ENCODE measurements at places on chromosomes 5 and 9.

DNA sequence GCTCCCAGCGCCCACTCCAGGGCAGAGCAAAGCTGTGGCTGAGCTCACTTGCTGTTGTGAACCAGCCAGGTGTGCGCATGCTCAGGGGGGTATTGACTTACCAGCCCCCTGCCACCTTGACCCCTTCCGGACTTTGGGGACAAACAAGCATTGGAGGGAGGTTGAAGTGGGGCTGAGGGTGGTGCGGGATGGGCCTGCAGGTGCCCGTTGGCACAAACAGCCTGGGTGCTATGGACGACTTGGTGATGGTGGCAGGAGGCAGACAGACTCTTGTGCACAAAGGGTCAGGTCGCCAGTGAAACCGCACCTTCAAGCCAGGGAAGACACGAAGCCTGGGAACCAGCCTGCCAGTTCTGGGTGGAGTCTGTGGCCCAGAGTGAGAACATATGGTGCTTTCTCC is 858.5 kb upstream of the PTPRD start:
- DNase-seq = no peak

GRCh38 chr5:160445751-160446150 is 24.1 kb downstream of the PTTG1 start:
- DNase-seq = no peak

DNA sequence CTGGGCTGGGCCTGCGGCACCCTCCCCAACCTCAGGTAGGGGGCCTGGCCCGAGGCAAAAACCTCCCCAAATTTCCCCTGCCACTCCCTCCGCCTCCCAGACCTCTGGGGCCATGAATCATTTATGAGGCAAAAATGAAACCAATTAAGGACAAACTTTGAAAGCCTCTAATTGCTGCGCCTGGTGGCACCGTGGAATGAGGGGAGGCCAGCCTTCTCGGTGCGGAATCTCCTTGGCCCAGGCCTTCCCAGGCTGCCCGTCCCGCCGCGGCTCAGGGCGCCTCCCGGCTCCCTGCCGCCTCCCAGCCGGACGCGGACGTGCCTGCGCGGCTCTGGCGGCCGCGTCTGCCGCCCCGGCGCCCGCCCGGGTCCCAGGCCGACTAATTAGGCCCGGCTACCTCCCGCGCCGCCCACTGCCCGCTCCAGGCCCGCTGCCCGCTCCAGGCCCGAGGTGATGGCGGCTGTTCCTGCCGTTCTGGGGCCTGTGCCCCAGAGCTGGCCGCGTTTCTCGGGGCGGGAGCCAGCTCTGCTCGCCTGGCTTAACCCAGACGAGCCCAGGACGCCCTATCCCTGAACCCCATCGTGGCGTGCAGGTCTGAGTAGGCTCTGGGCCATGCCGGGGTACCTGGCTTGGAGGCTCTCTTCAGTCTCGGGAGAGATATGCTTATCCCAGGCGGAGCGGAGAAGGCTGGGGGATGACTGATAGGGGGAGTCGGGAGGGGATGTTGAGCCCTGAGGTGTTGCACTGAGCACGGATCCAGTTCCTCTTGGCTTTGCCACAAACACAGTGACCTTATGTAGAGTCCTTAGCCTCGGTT is 20.1 kb downstream of the CXXC5 start:
- DNase-seq = peak; percentile 33

DNA sequence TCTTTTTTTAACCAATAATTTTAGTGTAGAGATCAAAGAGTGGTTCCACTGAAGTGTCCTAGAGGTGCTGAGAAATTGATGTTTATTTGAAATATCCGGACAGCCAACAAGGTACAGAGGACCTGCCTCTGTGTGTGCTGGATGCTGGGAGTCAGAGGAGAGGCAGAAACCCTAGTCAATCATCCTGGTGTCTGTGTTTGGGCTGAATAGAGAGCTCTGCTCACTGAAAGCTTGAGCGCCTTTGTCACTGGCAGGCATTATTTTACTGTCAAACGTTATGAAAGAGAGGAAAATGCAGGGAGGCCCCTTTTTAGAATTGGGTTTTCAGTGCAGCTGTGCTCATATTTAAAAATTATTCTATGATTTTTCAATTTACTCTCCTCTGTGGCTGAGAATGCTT is 480.3 kb upstream of the TYRP1 start:
- no peak for DNase-seq

DNA sequence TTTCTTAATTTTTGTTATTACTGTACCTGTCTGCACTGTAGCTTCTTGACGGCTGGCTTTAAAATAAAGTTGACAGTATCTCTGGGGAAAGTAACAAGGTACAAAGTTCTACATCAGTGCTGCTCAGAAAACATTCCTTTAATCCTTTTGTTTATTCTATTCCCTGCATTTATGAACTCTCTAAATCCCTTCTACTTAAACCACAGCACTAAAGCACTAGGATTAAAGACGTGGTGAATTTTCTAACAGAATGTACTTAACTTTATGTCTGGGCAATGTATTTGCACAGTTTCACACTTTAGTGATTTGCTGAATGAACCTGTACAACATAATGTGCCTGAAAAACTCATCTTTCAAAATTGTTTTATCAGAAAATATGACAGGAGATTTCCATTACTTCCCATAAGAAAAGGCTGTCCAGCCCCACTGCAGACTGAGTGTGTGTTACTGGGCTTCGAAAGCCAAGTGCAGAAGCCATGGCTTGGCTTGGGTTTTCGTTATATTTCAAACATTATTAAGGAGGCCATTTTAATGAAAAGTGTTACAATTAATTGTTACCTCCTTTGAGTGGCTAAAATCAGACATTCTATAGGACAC is 43.8 kb downstream of the LHFPL2 start:
- DNase-seq = no peak

DNA sequence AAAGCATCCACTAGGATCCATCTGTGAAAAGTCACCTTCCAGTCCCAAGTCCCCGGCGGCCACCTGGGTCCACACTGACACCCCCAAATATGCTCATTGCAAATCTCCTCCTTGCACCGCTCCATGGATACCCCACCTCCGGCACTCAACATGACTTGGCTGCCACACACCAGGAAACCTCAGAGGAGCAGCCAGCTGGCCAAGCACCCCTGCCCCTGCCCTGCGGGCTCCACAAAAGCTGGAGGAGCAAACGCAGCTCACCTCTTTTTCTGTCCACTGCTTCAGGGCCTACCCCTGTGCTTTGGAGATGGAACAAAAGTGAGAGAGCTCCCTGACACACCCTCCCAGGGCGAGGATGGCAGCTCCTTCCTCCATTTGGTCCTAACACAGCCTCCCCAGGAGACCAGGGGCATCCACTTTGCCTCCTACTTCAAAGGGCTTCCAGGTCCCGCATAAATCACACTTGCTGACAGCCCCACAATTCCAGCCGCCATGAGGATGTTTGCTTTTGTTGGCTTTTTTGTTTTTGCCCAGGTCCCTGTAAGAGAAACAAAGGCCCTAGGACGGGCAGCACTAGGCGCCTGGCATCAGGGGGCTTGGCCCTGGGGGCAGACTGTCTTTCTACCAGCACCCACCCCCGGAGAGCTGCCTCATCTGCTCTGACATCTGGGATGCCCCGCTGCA is 14.8 kb downstream of the ROR2 start:
- no peak for DNase-seq

DNA sequence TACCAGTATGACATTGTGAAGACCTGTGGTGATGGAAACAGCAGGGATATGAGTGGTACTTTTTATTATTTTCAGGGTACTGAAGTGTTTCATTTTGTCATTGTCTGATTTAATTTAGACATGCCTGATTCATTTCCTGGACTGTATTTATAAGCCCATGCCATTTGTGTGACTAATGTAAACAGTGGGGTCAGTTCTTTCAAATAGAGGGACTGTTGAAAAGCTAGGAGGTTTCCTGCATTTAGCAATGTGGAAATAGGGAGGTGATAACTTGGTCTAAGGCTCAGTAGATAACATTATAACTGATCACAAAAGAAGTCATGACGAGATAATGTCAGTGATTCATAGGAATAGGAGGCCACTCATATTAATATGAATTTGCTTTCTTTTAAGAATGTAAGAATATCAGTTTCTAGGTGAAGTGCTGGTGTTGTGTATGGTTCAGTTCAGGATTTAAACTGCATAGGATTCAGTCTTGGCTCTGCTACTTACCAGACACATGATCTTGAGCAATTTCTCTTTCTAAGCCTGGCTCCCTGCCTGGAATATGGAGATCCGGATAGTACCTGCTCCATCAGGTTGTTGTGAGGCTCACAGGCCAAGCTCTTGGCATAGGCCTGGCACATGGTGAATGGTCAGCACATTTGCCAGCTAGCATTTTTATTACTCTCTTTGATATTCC is 7.5 kb downstream of the RASGRF2 start:
- DNase-seq = no peak

DNA sequence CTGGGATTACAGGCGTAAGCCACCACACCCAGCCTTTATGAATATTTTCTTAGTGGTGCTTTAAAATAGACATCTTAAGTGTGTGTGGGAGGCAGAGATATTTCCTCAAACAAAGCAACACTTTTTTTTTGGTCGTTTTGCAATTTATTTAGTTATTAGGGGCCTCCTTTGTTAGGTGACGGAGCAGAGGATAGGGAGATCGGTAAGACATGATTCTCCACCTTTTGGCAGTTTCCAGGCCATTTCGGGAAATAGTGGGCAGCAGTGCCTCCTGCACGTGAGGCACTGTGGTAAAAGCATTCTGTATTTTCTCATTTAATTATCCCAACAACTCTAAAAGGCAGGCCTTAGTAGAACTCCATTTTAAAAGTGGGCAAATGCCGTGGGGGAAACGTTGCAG is 1.9 kb downstream of the OCLN start:
- DNase-seq = no peak

All from activated CD4-positive, alpha-beta T cell treated with anti-CD3 and anti-CD28 coated beads, Interleukin-2, amount 50 U/mL, for 4 hours (primary cell).